ENCODE measurements at places on chromosomes 1 and 21. TPM values are rescaled to one million over a fixed set of nuclear protein-coding genes. Genes with fewer than 3 reads are reported as not detected.

PATJ gene
- total RNA-seq: 142 TPM

TNFRSF4 gene
- not detected for total RNA-seq

DEPDC1 gene
- 2.8 TPM for total RNA-seq

- no peak overlapping the region for H3K27ac ChIP-seq
- peaks cover 39% of the 10 kb centered on the region for H3K4me1 ChIP-seq
- no peaks in the 10 kb centered on the region for H3K27me3 ChIP-seq
- no peaks in the 10 kb centered on the region for H3K36me3 ChIP-seq
- no peak overlapping the region for H3K4me3 ChIP-seq
- no peak for DNase-seq
These were observed 14.3 kb downstream of the EGLN1 start for GRCh38 chr1:231407547-231408396.

- no peak for DNase-seq
- no peak overlapping the region for H3K4me3 ChIP-seq
- H3K27ac ChIP-seq: no peak overlapping the region
- H3K36me3 ChIP-seq: no peaks in the 10 kb centered on the region
- H3K4me1 ChIP-seq: no peaks in the 10 kb centered on the region
- H3K27me3 ChIP-seq: no peaks in the 10 kb centered on the region
These were observed 3.1 kb downstream of the AKIRIN1 start for GRCh38 chr1:38994196-38994595.

DNA sequence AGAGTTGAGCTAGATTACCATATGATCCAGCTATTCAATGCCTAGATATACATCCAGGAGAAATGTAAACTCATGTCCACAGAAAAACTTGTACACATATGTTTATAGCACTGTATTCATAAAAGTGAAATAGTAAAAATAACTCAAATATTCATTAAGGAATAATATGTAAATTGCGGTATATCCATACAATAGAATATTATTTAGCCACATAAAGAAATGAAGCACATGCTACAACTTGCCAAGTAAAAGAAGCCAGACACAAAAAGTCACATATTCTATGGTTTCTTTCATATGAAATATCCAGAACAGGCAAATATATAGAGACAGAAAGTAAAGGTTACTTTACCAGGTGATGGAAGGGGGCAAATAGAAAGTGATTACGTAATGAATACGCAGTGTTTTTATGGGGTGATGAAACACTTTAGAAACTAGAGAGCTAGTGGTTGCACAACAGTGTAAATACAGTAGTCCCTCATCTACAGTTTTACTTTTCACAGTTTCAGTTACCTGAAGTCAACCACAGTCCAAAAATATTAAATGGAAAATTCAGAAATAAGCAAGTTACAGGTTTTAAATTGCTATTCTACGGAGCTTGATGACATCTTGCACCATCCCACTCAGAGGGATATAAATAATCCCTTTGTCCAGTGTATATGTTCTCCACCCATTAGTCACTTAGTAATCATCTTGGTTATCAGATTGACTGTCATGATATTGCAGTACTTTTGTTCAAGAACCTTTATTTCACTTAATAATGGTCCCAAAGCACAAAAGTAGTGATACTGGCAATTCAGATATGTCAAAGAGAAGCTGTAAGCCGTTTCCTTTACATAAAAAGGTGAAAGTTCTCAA is 62.3 kb downstream of the ZNF644 start:
- H3K4me3 ChIP-seq: no peak overlapping the region
- no peak for DNase-seq
- H3K27me3 ChIP-seq: no peaks in the 10 kb centered on the region
- no peak overlapping the region for H3K27ac ChIP-seq
- H3K4me1 ChIP-seq: no peaks in the 10 kb centered on the region

DNA sequence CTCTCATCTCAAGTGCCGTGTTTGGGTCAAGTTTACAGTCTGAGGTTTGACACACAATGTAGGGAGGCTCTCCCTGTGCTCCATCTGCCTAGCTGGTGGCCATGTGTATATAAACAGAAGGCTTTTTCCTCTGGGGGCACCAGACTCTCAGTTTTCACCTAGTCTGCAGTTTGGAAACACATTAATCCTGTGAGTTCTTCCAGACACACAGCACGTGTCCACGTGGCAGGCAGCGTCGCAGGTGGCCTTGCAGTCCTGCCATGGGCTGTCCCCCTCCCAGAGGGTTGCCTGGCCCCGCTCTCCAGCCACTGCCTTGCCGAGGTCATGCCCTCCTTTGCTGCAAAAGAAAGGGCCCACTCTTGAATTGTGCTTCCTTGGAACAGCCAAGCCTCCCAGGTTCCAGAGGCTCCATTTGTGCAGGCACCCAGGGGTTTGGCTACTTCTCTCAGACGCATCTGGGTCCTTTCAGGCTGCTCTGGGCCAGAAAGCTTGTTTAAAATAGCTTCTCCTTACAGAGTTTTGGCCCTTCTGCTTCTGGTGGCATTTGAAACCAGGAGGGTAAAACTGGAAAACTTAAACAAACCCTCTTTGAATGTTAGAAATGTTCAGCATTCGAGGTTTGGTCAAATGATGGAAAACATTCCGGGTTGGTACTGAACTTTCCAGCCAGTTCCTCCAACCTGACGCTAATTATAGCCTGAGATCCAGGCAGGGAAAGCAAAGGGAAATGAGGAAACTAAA is 4.4 kb upstream of the RUNX1 start:
- H3K4me3 ChIP-seq: no peak overlapping the region
- H3K27me3 ChIP-seq: no peaks in the 10 kb centered on the region
- peak overlapping the region; percentile 5 for H3K27ac ChIP-seq
- peaks cover 17% of the 10 kb centered on the region for H3K4me1 ChIP-seq
- H3K36me3 ChIP-seq: no peaks in the 10 kb centered on the region
